ENCODE measurements at places on chromosomes 13 and 19.

- DNase-seq, result no peak
Measured at GRCh38 chr13:106003651-106004050, 531.8 kb downstream of the EFNB2 start.

DNA sequence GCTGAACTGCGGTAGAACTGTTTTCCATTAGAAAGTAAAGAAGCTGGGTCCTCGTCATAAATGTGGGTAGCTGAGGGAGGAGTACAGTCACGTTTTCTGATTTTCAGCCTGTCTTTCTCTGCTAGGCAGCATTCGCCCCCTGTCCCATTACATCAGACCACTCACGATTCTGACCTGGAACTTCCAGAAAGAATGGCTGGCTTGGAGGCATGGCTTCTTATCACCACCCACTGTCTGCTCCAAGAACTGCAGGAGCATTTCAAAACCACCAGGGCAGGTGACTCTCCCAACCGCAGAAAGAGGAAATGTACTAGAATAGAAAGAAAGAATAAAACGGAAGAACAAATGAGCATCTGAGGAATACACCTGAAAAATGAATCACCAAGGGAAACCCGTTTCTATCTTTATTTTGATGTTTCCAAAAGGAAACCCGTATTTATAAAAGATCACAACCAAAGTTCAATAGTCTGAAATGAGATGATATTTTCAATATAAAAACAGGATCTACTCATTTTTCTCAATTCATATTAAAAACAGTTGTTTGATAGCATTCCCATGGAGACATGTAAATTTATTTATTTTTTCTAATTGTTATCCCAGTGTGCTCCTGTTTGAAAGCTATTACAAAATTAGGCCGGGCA, 22.1 kb upstream of the POMP start:
- DNase-seq, result peak; percentile 67

DNA sequence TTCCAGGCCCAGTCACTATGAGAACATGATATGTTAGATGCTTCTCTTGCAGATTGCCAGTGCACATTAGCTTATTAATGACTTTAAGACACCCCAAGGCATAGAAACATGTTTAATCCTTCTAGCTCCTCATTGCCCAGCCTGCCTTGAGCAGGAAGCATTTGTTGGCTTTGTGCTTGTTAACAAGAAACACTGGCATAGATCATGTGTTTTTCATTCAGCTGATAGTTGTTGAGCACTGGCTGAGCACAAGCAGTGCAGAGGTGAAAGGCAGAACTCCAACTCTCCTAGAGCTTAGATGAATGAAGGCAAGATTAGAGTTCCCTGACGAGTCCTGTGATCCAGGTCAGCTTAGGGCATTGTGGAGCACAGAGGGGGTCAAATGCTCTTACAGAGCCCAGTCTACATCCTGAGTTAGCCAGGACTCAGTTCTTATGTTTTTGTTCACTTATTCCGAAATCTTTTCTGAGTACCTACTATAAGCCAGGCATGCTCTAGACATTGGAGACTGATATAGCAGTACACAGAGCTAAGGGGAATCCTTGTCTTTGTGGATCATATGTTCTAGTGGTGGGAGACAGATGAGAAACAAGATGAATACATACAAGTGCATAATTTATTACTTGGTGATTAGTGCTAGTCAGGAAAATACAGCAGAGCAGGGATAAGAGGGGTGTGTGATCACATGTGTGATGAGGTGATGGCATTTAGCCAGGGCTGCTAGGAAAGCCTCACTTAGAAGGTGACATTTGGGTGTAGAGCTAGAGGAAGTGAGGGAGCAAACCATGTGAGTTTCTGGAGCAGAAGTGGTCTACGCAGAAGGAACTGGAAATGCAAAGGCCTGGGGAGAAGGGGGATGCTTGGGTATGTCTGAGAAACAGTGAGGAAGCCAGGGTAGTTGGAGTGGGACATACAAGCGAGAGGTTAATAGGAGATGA, 101.2 kb downstream of the WASF3 start:
- DNase-seq, result no peak

DNA sequence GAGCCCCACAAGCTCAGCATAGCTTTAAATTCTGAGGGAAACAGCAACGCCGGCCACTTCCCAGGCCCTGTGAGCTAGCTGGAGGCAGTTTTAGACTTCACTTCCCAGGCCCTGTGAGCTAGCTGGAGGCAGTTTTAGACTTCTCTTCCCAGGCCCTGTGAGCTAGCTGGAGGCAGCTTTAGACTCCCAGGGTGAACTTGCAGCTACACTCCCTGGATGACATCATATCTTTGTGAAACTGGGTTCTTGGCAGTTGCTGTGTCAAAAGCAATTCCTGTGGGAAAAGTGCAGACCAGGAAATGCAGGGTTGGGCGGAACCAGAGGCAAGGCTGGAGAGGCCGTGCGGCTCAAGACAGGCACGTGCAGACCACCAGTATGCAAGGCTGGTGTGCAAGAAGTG, 12.7 kb downstream of the SOX1 start:
- no peak for DNase-seq

GRCh38 chr19:44689290-44690130, 9.4 kb upstream of the CEACAM16 start:
- peak; percentile 73 for DNase-seq

DNA sequence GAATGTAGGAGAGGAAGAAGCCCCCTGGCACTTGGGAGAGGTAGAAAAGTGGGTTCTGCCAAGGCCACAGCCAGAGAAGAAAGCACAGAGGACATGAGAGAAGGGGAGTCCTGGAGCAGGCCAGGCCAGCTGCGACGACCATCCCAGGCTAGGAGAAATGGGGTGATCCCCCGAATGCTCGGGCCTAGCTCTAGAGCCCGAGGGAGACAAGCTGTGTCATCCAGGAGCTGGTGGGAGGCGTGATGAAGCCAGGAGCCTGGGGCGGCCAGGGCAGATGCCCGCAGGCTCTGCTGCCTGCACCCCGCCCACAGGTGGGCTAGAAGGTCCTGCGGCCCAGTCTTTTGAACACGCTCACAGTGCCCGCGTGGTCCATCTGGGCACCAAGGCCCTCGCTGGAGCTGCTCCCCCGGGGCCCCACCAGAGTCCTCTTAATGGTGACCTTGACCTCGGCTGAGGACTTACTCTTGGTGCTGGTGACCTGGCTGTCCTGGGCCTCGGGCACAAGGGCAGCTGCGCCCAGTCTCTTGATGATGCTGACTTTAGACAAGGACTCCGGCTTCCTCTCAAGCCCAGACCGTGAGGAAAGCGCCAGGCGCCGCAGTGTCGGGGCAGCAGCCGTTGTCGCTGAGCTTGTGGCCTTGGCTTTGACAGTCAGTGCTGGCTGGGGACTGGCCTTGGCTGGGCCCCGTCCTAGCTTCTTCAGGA, 26.5 kb downstream of the C19orf47 start:
- DNase-seq, result no peak

DNA sequence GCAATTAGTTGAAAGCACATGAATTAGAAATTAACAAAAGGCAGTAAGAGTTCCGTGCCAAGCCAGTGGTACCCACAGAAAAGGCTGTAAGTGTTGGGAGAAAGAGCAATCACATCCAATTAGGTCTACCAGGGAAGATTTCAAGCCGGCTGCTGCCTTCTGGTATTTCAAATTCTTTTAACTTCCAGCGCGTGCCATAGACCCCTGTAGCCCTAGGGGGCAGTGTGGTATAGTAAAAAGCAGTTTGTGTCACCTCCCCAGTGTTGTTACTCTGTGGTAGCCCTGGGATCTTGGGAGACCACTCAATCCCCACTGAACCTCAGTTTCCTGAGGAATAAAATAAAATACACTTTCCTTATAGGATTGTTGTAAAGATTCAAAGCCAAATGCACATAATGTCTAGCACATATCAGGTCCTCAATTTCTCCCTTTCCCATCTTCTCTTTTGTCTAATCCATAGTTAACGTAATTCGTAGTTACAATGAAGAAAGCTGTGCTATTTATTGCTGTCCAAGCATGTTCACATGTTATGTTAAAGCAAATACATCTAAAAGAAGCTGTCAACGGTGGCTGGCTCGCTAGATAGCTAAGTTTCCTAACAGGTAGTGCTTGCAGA, 230.2 kb downstream of the TDRD3 start:
- no peak for DNase-seq
